ENCODE measurements at places on chromosomes 4 and X.

- DNase-seq, result no peak
Observed at GRCh38 chr4:2800691-2801596, 8.1 kb downstream of the SH3BP2 start.

- DNase-seq, result no peak
Observed at GRCh38 chr4:102629673-102630072, 128.5 kb downstream of the NFKB1 start.

DNA sequence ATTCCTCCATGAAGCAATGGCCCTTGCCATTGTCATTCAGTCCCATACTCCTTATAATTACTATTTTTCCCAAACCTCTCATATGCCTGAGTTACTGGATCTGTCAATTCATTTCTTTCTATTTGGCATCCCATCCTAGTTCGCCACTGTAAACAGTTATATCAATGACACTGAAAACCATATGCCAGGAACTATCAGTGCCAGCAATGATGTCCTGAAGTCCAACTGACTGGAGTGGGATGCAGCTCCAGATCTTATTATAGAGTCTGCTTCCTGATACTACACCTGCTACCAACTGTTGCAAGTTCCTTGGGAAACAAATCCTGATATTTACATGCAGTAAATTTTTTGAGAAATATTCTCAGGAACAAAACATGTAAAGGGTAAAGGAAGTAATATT lies 27.0 kb upstream of the BANK1 start:
- no peak for DNase-seq

GRCh38 chrX:84475596-84475995 lies 26.7 kb downstream of the HDX start:
- no peak for DNase-seq

DNA sequence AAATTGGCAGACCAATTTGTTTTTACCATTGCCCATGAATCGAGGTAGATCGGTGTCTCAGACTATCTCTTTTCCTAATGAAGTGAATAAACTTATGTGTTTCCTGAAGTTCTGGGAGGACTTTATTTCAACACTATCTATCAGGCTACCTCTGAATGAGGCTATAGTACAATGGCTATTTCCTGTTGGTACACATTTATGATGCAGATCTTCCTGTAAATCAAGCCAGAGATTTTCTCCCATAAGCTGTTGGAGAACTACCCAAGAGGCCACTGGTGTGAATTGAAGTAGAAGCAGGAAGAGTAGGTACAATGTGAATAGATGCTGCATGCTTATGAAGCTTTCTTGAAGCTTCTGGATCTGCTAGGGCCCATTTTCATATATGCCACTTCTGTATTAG lies 16.0 kb downstream of the TXK start:
- no peak for DNase-seq

DNA sequence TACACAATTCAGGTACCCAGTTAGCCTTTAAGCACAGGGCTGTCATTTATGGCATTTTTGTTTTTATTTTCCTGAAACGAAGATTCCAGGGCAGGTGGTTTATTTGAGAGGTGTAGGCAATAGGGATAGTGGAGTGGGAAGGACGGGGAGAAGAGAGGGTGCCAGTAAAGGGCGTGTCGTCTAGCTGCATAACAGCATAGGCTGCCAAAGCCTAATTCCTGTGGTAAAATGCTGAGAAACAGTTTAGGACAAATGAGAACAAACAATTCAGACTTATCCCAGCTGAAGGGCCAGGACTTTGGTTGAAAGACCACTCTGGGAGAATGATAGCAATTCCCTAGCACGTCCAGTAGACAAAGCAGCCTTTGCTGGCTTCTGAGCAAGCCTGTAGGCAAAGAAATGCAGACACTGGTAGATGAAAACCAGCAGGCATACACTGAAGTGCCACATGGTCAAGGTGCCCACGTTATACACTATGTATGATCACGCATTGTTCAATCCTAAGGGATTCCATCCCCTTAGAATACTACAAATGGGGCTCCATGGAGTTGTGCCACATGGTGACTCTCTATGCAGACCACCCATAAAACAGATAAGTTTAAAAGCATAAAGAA lies 70.6 kb downstream of the PKD2 start:
- DNase-seq, result no peak

- DNase-seq, result no peak
Observed at GRCh38 chr4:24754571-24754970, 40.8 kb upstream of the SOD3 start.

GRCh38 chrX:12791257-12792228 lies at the start of gene PRPS2:
PRPS2 (plus strand) TSS chrX:12791412; CDS start chrX:12791498, 86 bp downstream.
- DNase-seq, result no peak

DNA sequence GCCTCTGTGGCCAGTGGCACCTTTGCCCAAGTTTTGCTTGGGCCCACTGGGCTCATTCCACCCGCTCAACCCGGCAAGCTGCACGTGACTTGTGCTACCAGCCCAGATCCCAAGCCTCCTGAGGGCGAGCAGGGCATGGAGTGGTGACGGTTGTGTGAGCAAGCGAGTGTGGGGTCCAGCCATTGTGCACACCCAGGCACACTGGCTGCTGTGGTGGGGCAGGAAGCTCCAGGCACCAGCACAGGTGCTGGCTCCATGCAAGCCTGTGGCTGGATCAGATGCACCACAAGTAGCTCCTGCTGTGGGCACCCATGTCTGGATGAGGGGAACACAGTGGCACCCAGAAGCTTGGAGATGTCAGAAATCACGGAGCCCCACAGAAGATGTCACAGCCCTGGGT lies 557.0 kb upstream of the GNPDA2 start:
- no peak for DNase-seq

DNA sequence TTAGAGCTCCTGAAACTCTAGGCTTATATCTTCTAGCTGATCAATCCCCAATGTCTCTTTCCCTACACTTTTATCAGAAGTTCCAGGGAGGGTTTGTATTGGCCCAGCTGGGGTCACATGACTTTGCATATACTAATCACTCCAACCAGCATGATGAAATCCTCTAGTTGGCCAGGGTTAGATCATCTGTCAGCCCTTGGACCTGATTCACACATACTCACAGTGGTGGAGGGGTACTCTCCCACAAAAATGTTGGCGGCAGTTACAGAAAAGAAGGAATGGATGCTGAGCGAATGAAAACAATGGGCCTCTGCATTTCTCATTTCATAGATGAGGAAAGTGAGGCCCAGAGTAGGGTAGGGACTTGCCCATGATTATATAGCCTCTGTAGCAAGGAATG lies 151.1 kb downstream of the PJA1 start:
- DNase-seq, result no peak

GRCh38 chr4:153950100-153950979 lies 161.5 kb upstream of the SFRP2 start:
- DNase-seq, result no peak

DNA sequence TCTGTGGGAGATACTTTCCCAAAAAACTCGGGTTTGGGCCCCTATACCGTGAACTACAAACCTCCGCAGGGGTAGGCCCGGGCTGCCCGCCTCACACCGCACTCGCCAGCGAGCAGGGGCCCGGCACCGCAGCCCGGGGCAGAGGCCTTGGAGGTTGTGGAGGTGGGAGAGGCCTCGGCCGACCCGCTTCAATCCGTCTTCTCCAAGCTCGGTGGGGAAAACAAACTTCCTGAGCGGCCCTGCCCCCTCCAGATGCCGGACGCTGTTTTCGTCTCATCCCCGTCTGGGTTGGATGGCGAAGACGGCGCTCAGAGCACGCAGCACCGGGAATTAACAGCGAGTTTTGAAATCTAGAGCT lies 442 bp upstream of the MCUB start:
- DNase-seq, result no peak
